AG09319 (cell line): ENCODE measurements at places on chromosomes 13 and 19.

DNA sequence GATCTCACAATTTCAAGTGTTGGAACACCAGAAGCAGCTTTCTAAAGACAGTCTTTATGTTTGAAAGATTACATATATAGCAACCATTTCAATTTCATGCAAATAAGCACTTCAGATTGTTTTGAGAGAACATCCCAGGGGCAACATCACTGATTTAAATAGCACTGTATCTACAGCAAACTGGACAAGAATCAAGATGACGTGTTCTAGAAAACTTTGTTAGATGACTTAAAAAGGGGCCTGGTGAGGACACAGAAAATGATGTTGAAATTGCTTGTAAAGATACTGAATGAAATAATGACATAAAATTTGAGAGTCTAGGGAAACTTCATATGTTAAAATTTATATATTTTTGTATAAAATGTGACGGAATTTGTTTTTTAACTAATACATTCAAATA lies 277.1 kb downstream of the KLF12 start:
- no peak for DNase-seq

- no peak for DNase-seq
These were observed 497 bp upstream of the MLNR start for GRCh38 chr13:49219647-49220035.

DNA sequence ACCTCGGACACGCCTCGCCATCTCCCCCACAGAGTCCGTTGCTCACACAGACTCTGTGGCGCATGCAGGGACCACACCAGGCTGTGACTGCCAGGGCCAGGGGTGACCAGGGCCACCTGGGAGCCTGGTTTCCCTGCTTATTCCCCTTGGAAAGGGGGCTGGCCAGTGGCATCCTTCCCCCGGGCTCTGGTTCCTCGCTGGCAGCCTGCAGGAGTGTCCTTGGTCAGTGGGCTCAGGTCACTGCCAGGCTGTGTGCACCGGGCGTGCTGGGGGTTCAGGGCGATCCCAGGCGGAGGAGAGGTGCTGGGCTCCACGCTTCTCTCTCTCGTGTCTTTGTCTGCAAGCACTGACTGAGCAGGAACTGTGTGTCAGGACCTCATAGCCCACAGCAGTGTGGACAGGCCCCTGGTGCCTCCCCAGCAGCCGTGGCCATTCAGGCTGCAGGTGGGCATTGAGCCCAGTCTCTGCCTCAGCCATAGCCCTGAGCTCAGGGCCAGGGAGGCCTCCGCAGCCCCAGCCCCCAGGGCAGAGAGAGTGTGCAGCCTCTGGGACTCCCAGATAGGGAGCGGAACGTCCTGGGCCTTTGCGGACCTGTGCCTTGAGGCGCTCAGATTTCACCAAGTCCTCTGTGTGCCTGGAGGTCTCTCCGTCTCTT lies 6.5 kb downstream of the PIAS4 start:
- no peak for DNase-seq

DNA sequence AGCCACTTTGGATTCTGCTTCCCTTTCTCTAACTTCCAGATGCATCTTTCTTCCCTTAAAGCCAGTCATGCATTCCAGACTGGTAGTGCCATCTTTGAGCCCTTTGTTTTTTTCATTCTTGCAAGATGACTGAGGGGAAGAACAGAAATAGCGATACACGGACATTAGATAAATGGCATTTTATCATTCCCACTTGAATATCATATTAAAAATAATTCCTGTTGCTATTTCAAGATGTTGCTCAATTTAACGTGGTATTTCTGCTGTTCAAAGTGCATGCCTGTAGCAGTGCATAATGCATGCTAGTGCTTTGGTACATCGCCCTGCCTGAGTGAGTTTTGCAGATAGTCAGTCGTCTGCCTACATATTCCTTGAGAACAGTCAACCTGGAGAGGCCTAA lies 140.6 kb upstream of the FRY start:
- DNase-seq, result no peak

- no peak for DNase-seq
These were observed 37.9 kb downstream of the ARHGAP35 start for GRCh38 chr19:46898731-46899130.

DNA sequence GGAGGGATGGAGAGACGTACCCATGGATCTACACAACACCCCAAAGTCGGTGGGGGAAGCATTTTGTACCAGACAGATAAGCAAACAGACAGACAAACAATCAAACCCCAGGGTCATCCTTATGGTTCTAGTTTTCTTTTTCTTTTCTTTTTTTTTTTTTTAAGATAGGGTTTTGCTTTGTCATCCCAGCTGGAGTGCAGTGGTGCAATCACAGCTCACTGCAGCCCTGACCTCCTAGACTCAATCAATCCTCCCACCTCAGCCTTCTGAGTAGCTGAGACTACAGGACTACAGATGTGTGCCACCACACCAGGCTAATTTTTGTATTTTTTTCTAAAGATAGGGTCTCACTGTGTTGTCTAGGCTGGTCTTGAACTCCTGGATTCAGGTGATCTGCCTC lies 17.9 kb upstream of the FBL start:
- no peak for DNase-seq

DNA sequence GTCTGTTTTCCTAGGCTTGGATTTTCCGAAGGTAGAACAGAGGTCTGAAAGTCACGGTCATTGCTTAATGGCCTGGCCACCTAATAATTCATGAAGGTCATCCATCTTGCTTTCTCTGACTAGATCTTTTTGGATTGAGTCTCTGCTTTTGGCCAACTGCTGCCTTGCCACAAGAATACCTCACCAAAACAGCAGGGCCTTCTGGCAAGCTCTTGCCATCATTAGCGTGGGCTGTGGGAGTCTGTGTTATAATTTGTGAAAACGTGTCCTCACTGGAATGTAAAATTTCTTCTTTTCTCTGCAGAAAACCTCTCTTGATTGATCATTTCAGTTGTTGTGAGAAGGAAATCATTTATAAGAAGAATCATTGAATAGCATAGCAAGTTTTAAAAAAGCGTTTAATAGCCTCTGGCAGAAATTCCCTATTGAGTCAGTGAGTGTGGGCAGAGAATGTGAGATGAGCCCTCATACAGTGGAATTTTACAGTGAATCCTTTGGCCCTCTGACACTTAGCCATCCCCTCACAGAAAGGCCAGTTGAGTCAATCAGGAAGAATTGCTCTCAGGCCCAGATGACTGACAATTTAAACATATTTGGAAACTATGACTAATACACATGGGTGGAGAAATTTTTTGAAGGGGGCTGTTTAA lies 43.2 kb upstream of the ERICH6B start:
- DNase-seq, result peak; percentile 12

- no peak for DNase-seq
These were observed 86.7 kb downstream of the DNAJC15 start for GRCh38 chr13:43110036-43110435.

- no peak for DNase-seq
These were observed 308.6 kb downstream of the HS6ST3 start for GRCh38 chr13:96398486-96398885.

DNA sequence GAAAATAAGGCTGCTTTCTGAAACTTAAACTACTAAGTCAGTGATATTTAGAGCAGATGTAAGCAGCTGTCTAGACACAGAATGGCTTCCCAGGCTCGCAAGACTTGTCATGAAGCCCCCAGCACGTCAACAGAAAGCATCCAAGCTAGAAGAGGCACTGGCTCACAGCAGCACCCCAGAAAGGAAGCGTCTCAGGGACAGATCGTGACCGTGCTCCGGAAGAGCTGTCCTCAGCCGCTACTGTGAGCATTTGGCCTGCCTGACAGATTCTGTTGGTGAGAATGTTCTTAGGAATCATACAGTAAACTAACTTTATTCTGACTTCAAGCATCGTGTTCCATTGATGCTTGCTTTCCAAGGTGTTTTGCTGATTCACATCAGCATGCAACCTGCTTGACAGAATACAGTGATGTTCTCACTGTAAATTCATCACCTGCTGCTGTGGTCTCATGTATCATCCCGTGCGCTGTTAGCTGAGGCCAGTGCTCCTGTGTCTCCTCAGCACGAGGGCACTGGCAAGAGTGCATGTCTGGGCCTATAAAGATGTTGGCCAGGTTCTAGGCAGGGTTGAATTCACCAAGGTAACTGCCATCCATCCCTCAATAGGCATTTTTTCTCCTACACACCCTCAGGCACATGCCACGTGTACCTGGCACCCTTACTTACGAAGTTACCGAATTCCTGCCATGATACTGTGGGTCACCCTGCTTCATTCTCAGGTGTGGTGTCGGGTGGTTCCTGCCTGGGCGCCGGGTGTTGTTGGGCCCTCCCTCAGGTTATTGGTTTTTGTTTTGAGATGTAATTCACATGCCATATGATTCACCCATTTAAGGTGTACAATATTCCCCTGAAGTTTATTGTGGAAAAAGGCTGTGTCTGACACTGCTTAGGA lies 15.9 kb downstream of the SPINT2 start:
- DNase-seq, result no peak

DNA sequence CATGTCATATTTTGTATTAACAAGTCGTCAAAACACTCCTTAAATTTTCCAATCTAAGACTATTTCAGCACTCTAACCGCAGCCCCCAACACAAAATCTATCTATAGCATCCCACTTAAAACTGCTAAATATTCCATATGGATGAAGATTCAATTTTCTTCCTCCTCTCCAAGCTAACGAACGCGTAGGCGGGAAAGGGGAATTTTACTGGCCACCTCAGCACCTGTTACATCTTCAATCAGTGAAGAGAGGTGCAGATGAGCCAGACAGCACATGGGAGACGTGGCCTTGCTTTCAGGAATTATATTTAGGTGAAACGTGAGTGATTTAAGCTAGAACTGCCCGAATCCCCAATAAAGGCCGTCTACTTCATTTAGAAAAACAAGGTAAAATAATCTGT lies 1.1 kb downstream of the RBM26 start:
- no peak for DNase-seq

GRCh38 chr13:49546561-49546960 lies 38.8 kb downstream of the RCBTB1 start:
- DNase-seq, result no peak

DNA sequence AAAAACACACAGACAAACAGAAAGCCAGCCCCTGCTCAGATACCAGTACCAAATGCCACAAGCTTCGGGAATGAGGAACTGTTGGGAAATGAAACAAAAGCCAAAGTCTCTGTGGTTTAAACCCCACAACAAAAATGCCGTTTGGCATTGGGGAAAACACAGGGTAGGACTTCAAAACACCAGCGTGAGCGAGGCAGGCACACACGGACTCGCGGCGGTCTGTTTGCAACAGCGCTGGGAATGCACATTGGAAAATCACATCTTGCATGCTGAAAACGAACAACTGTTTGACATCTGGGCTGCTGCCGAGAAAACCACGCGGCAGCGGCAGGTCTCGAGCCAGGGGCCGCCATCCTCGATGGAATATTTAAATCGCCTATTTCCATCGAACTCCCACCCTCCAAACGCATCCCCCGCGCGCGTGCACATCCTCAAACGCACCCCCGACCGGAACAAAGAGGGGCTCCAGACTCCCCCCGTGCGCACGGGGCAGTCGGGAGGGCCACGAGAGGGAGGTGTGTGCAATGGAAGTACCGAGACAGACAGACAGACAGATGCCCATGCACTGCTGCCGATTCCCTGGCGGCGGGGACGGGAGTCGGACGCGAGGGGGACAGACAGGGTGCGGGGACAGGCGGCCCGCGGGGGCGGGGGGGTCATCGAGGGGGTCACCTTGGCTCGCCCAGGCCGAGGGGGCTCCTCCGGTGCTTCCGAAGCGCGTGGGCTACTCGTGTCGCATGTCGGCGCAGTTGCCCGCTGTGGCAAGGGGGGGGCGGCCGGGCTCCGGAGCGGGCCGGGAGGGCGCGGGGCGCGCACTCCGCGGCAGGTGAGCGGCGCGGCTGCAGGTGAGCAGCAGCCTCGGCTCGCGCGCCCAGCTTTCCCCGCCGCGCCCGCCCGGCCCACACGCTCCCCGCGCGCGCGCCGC lies at the start of gene GPR12:
Gene GPR12 (minus strand): TSS at position 880 of the 925 bp plus-strand sequence. CDS start 959 bp downstream, outside the sequence.
- no peak for DNase-seq

GRCh38 chr19:38044267-38045111 lies 137.5 kb downstream of the SIPA1L3 start:
- no peak for DNase-seq

- no peak for DNase-seq
These were observed 2.3 kb downstream of the ACP4 start for GRCh38 chr19:50792272-50793250.

- peak; percentile 24 for DNase-seq
These were observed 816 bp downstream of the USF2 start for GRCh38 chr19:35269438-35270117.
